ENCODE measurements at places on chromosomes 6 and 20.

GRCh38 chr6:74063391-74063790 lies 367.4 kb downstream of the CD109 start:
- DNase-seq, result no peak

GRCh38 chr20:36998652-36999051 lies 47.1 kb upstream of the SAMHD1 start:
- no peak for DNase-seq

GRCh38 chr6:147941143-147941542 lies 401.5 kb upstream of the SASH1 start:
- no peak for DNase-seq

DNA sequence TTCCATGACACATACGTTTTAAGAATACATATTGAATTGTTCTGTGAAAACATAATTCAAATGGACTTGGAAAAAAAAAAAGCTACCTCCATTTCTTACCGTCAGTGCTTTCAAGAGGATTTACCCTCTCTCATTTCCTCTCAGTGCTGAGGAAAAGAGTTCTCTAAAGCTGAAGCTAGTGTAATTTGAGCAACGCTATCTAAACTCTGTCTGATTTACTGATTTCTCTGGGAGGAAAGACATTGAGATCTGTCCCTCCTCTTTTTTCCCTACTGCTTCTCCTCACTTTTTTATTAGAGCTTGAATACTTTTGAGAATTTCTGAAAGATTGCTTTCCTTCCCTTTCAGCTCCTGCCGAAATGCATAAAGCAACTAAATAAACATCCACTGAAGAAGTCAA lies 41.2 kb upstream of the GRIK2 start:
- DNase-seq, result no peak

GRCh38 chr6:111938710-111939109 lies 65.5 kb upstream of the FYN start:
- DNase-seq, result no peak
